ENCODE measurements at places on chromosomes 5 and 9.

DNA sequence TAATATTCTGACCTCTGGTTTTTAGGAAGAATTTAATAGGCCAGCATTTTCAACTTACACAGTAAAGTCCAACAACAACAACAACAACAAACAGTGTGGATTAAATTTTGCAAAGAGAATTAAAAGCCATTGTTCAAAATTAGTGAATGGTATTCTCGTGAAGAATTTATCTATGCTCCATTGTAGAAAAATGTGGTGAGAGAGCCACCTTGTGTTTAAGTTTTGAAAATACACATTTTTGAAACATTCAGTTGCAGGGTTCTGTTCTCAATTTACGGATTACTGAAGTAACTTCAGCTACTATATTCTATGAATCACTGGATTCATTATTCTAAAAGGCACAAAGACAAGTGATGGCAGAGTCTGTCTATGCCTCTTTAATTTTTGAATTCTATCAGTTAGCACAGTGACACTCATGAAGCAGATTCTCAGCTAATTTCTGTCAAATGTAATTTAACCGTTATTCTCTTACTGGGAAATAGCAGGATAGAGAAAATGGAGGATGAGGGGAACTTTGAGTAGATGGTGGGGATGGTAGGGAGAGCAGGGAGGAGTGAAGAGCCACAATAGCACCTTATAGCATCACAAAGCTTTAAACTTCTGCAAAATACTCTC lies 11.0 kb downstream of the CCDC152 start:
- no peak for DNase-seq

DNA sequence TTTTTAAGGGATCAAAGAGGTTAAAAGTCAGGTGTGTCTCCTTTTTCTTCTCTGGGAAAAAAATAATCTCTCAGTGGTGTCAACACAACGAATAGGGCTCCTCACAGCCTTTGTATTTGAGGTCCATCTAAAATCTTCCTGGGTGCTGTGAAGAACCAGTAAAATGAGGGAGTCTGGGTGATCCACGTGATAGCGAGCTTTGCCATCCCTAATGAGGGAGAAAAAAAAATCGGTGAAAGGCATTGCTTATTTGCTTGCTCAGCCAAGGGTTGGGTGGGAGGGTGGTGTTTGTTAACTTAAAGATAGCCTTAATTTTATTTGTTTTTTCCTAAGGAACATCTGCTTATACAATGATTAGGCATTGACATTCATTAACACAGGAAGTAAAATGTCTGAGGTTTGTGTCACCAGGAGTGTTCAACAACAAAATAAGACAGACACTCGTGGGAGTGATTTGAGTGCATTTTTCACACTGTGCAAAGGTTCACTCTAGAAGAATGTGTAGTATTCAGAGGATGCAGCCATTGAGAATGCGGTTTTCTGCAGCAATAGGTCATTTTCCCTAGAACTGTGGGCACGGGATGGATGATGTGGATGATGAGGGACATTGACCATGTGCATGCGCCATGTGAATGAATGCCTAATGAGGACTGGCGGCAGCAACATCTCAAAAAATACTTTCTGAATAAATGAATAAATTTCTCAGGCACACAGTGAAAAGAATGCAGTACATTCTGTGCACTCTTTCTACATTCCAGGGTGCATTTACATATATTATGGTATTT lies 369.5 kb downstream of the NTRK2 start:
- DNase-seq, result no peak

- no peak for DNase-seq
Observed at GRCh38 chr5:3657364-3658022, 61.9 kb downstream of the IRX1 start.

DNA sequence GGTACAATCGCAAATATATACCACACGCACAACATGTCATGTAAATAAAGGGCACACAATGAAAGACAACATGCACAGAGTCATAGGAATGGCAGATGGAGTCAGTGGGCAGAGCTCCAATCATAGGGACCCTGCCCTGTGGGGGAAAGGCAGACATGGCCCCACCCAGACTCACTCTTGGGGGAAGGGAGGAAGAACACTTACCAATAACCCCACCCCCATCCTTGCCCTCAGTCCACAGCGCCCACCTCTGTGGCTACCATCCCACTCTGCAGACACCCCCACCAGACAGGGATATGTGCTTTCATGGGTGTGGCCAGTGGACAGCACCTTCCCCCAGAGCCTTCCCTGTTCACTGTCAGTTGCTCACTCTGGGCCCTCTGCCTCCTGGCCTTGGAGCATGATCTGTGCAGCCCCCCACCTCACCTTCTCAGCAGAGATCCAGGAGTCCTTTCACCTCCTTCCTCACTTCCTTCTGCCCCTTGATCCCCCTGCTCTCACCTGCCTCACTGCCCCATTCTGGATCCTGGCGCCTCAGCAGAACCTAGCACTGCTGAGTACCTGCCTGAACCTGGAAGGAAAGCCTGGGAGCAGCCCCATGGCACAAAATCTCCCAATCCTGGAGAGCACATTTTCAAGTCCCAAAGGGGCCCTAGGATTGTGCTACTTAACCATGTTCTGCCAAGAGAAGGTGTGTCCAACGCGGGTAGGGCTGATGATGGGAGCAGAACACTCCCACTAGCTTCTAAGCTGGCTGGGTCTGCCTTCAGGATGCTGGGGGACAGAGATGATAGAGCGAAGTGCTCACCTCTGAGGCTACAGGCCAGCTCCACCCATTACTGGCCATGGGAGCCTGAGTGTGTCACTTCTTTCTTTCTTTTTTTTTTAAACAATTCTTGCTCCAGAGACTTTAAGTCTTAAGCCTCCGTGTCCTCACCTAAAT lies 1.5 kb upstream of the PHF19 start:
- no peak for DNase-seq

GRCh38 chr9:4987961-4988421 lies 2.9 kb downstream of the JAK2 start:
- no peak for DNase-seq

GRCh38 chr5:40071870-40072269 lies 607.8 kb upstream of the PTGER4 start:
- DNase-seq, result no peak

DNA sequence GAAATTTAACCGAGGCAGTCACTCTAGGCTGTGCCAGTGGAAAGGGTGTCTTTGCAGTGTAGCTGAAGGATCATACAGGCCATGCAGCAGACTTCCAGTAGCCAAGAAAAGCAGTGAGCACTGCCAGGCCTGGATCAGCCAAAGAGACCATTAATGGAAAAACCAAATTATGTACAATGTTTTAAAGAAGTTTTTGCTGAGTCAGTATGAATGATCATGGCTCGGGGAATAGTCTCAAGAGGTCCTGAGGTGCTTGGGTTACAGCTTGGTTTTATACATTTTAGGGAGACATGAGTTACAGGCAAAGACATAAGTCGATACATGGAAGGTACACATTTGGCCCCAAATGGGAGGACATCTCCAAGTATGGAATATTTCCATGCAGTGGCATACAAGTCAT lies 141.3 kb downstream of the YTHDC2 start:
- DNase-seq, result no peak

- DNase-seq, result no peak
Observed at GRCh38 chr9:14403081-14403480, 89.1 kb upstream of the NFIB start.

DNA sequence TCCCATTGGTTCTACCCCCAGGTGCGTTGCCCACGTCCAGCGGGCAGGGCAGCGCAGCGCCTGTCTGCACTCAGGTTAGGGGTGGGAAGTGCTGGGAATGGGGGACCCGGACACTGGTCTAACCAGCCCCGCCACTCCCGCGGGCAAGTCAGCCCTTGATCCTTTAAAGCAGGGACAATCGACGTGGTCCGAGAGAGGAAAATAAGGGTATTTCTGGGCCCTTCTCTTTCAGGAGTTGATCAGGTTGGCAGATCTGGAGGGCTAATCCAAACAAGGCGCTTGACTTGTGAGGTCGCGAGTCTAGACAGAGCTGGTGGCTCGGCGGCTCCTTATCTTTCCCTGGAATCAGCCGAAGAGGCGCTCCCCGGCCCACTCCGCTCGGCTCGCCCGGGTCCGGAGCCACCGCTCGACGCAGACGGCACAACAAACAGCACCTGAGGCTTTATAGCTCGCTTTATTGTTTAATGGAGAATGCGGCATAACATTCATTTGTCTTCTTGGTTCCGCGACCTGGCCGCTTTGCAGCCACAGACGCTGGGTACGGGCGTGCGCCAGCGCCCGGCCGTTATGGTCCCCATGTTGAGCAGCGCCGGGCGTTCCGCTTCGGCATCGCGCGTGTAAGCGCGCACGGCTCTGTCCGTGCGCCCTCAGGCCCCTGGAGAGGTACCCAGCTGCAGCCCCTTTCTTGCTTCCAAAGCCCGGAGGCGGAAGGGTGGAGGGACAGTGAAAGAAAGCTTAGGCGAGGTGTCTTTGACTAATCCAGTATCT lies 15.8 kb downstream of the ISL1 start:
- no peak for DNase-seq

- no peak for DNase-seq
Observed at GRCh38 chr5:53547226-53547625, 13.2 kb upstream of the NDUFS4 start.

DNA sequence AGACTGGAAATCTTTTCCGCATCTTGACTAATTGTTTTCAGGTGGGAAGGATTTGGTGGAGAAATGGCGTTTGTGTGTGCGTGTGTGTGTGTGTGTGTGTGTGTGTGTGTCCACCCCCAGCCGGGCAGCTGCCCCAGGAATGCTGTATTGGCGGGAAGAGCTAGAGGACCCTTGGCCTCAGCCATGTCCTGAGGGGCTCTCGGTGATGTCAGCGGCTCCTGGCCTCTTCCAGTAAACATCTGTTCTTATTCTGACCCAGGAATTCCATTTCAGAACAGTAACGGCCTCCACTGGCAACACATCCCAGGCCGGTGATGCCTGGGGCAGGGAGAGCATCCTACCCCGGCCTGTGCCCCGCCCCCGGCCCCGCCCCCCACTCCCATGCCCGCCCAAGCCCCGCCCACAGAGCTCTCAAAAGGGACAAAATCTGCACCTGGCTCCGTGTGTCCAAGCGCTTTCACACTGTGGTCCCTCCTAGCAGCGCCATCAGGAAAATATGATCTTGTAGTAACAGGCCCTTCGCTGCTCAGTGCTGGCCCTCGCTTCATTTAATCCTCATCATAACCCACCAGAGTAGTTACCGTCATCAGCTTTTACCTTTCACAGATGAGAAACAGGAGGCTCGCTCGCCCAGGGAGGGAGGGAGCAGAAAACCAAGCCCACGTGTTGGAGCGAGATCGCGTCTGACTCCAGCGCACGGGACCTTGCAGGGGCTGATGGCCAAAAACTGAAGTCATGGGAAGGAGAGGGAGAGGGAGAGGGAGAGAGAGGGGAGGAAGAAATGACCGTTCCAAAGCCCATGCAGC lies 18.9 kb downstream of the ADAMTS2 start:
- DNase-seq, result no peak

- DNase-seq, result no peak
Observed at GRCh38 chr5:120749737-120750136, 285.6 kb downstream of the PRR16 start.

GRCh38 chr5:1974081-1974480 lies 91.4 kb upstream of the IRX4 start:
- DNase-seq, result no peak
